ENCODE measurements at places on chromosomes 1 and 21.

GRCh38 chr1:116907351-116907750 is 2.4 kb upstream of the PTGFRN start:
- no peak for DNase-seq

GRCh38 chr21:34939673-34940331 is 109.3 kb downstream of the RUNX1 start:
- peak; percentile 55 for DNase-seq

DNA sequence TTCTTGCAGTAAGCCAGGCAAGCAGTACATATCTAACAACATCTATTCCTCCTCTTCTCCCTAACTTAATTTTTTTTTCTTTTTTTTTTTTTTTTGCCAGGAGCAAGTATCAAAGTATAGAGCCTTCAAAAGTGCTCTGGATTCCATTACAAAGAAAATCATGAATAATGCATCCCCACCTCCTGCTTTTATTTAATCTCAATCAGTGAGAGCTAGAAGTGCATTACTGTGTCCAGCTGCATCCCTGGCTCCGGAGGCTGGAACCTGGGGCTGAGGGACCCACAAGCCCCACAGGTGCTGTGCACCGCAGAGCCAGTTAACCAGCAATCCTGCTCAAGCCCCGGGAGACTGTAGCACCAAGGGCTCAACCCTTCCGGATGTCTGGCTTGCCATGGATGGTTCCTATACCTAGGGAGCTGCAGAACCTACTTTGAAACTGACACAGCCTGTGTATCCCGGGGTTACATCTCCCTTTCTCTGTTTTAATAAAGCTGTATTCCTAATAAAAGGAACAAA is 455.9 kb upstream of the RUNX1 start:
- no peak for DNase-seq

- DNase-seq, result no peak
Measured at GRCh38 chr1:117579221-117579906, 26.5 kb upstream of the TENT5C start.

DNA sequence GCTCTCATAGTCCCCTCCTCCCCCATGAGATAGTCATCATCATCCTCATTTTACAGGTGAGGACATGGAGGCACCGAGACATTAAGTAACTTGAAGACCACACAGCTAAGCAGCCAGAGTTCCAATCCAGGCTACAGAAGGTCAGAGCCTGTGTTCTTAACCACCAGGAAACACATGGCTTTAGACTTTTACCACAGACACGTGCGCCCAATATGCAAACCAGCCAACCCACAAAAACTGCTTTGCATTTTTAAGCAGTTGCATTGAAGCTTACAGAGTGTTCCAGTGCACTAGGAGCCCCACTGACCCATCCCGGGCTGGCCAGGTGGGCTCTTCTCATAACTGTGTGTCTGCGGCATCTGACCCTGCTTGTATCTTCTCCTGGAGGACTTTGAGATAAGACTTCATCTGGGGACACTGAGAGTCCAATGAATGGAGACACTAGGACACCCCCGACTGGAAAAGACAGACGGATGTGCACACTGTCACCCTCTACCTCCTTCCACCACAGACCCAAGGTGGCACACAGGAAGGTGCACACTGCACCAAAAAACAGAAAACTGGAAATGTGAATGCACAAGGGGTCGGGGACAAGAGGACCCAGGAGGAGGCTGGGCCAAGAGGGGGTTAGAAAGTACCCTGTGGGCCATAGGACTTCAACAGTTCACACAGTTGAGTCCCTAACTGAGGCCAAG is 56.4 kb downstream of the ETS2 start:
- peak; percentile 38 for DNase-seq

DNA sequence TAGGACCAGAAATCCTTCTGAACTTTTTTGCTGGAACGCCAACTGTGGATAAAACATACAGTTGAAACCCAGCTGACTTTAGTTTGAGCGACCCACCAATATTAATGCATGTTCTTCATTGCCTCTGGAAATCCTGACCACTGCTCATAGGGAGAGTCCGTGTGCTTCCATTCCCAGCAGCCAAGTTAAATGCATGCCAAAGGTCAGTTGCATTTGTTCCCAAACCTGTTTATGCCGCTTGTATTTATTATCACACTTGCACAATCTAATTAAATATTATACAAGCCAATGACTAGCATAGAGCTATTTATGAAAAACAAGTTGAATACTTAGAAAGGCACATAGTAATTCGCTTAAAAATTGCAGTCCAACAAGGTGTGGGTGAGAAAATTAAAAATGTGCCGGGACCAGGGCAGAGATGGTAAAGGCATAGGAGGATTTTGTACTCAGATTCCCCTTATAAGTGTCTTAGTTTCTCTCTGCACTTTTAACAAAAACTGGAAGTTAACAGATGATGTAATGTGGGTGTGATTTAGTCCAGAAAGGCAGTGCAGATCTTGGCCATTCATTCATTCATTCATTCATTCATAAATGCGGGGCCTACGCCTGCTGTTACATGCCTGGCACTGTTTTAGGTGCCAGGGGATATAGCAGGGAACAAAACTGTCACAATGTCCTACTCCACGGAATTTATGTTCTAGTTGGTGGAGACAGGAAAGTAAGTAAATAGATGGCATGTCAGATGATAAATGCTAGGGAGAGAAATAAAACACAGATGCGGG is 99.7 kb downstream of the PRDM2 start:
- no peak for DNase-seq

DNA sequence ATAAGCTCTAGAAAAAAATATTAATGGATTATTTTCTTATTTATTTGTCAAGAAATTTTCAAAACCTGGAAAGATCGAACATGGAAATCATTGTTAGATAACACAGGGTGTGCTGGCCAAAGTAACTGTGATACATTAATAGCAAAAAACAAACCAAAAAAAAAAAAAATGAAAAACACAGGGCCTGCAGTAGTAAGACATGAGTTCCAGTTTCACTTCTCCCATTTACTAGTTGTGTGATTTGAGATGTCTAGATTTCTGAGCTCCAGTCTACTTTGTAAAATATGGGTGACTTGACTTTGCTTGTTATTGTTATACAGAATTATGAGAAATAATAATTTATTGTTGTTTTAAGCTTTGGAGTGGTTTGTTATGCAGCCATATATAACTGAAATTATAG is 13.6 kb downstream of the FAM177B start:
- no peak for DNase-seq

DNA sequence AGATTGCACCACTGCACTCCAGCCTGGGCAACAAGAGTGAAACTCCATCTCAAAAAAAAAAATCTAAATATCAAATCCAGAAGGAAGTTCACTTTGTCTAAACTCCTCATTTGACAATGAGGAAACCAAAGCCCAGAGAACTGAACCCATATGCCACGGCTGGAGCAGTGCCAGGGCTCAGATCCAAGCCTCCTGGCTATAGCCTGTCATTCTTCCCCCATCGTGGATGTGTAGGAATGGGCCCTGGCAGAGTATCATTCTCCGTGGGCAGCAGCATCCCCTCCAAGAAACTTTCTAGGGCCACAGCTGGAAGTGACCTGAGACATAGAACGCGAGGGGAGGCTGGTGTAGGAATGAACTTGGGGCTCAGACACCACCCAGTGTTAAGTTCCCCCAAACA is 47.2 kb downstream of the CAPN9 start:
- DNase-seq, result no peak

- DNase-seq, result no peak
Measured at GRCh38 chr1:30632481-30632880, 90.9 kb downstream of the MATN1 start.

Measured in KBM-7 (cell line).